Breast epithelium (tissue), 4 donors: ENCODE measurements at places on chromosomes 11 and 22. TPM values are rescaled to one million over a fixed set of nuclear protein-coding genes. Genes with fewer than 3 reads are reported as not detected.

- DNase-seq, result no peak
Observed at GRCh38 chr11:27184458-27185312, 144.1 kb downstream of the BBOX1 start.

DNA sequence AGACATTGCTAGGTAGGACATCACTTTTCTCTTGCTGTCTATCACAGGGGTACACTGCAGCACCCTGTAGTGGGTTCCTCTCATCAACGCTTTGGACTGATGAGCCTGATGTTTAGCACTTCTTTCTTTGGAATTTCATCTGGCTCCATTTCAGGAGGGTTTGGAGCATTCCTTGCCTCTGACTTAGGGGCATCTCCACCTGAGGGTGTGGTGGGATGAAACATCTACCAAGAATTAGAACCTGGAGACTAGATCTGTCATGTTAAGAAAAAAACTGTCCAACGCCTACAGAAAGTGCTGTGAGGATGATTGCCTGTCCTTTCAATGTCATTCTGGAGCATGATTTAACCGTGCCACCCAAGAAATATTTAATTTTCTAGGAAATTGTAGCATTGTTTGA lies 648.4 kb downstream of the ETS1 start:
- DNase-seq, result no peak

DNA sequence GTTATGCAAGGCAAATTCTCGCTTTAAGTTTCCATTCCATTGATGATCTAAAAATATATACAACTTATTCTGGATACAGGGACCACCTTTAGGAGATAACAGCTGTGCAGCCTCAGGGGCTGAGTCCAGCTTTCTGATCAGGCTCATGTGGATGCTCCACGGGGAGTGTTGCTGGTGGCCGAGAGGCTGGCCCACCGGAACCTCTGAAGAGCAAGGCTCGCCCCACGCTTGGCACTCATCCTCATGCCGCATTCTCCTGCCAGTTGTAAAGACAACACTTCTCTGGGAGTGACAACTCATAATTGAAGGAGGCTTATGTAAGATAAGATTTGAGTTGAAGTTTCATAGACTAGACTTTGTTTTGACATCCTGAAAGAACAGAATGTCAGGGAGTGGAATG lies 123.5 kb downstream of the MPPED1 start:
- no peak for DNase-seq

- no peak for DNase-seq
Observed at GRCh38 chr11:86805873-86806310, 5.5 kb downstream of the PRSS23 start.

GRCh38 chr11:122383186-122383585 lies 267.2 kb upstream of the BLID start:
- DNase-seq, result no peak

DNA sequence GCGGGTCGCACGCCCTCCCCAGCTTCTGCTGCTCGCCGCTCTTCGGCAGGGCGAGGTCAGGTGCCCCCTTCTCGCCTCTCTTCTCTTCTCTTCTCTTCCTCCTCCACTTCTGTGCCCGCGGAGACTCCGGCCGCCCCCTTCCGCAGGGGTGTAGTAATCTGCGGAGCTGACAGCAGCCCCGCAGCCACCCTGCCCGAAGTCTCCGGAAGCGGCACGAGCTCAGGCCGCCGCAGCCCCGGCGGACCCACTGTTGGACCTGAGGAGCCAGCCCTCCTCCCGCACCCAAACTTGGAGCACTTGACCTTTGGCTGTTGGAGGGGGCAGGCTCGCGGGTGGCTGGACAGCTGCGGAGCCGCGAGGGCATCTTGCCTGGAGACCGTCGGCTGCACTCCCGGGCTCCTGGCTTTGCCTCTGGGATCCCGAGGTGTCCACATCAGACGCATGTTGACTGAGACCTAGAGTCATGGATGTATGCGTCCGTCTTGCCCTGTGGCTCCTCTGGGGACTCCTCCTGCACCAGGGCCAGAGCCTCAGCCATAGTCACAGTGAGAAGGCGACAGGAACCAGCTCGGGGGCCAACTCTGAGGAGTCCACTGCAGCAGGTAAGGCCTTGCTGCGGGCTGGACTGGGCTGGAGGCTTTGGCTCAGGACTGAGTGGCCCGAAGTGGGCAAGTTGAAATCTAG lies 486 bp downstream of the STIM1 start:
- no peak for DNase-seq

The SYT7 gene
- 10.8 TPM for total RNA-seq

The PDGFD gene
- 21.8 TPM for total RNA-seq

The SERPING1 gene
- total RNA-seq, result 421 TPM

GRCh38 chr11:35622070-35622469 lies 3.8 kb downstream of the FJX1 start:
- DNase-seq, result no peak

DNA sequence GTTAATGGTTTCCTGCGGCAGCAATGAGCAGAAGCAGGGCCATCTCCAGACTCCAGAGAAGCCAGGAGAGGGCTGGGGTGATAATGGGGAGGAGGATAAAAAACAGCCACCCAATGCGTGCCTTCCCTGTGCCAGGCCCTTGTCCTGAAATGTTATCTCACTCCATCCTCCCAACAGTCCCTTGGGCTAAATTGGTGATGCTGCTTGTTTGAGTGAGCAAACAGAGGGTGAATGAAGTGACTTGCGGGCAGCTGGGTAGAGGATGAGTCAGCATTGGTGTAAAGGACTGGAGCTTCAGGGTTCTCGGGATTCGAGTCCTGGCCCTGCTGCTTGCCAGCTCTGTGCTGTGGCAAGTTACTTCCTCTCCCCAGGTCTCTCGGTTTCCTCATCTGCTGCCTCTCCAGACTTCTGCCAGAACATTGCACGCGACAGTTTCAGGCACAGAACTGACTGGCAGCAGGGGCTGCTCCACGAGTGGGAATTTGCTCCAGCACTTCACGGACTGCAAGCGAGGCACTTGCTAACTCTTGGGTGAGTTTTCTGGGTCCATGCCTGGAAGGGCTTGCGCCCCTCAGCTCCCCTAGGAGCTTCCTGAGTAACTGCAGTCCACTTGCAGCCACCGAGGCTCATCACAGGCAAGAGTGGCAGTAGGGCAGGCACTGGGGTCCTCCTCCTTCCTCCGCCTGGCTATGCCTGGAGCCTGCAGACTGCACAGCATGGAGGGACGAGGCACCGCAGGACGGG lies at the start of gene P2RY6:
TSS of gene P2RY6 (plus strand) at position 403 of the 744 bp plus-strand sequence. CDS start 24,181 bp downstream, outside the sequence.
- DNase-seq, result no peak
